Activated CD8-positive, alpha-beta T cell treated with anti-CD3 and anti-CD28 coated beads, Interleukin-2, amount 10 ng/mL, durations not matched to agents 7 days and 5 days (primary cell): ENCODE measurements at places on chromosomes 16 and 17. TPM values are rescaled to one million over a fixed set of nuclear protein-coding genes. Genes with fewer than 3 reads are reported as not detected.

TBC1D3G gene
- not detected for total RNA-seq

TVP23A gene
- not detected for total RNA-seq

KRTAP4-1 gene
- total RNA-seq, result not detected

DNA sequence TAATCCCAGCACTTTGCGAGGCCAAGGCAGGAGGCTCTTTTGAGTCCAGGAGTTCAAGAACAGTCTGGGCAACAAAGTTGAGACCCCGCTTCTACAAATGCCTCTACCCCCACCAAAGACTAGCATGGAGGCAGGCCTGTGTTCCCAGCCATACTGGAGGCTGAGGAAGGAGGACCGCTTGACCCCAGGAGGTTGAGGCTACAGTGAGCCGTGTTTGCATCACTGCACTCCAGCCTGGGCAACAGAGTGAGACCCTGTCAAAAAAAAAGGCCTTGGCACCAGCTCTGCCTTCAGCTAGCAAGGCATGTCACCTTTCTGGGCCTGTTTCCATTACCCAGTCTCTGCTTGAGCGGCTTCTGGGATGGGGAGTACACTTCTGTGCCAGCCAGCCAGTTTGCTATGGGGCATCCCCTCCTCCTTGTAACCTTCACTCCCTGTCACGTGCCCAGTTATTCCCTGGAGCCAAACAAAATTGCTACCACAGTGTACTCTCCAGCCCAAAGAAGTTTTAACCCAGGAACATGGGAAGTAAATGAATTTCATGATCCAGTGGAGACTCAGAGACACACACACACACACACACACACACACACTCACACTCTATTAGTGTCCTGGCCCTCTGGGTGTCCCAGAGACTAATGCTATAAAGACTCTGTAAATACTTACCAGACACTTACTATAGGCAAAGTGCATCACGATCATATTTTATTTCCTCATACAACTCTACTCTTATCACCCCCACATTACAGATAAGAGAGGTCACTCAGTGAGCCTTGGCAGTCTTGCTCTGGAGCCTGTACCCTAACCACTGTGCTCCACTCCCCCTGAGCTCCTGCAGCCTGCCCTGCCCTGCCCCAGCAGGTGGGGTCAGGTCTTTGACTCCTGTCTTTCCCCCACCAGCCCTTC, 2.5 kb downstream of the CISD3 start:
- peaks cover 38% of the 10 kb centered on the region for H3K36me3 ChIP-seq
- DNase-seq, result no peak
- peak overlapping the region; percentile 67 for H3K27ac ChIP-seq
- peak overlapping the region; percentile 90 for H3K4me3 ChIP-seq
- peaks cover 62% of the 10 kb centered on the region for H3K4me1 ChIP-seq
- H3K27me3 ChIP-seq, result no peaks in the 10 kb centered on the region

DNA sequence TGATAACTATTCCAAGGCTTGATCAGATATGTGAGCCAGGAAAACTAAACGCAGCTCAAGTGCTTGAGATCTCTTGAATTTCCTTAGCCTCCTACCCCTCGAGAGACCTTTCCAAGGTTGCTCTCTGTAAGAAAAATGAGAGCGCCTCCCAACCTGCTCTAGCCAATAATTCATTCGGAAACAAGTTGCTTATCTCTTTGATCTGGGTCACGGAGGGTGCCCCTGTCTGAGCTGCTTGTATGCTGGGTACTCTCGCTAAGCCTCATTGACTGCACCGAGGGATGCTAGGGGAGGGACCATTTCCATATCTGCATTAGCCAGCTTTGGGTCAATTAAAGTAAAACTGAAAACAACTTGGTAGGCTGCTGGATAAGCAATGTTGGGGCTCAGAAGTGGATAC, 70.1 kb upstream of the SHISA6 start:
- no peaks in the 10 kb centered on the region for H3K36me3 ChIP-seq
- H3K4me1 ChIP-seq, result no peaks in the 10 kb centered on the region
- DNase-seq, result no peak
- no peak overlapping the region for H3K4me3 ChIP-seq
- H3K27me3 ChIP-seq, result no peaks in the 10 kb centered on the region
- no peak overlapping the region for H3K27ac ChIP-seq

DNA sequence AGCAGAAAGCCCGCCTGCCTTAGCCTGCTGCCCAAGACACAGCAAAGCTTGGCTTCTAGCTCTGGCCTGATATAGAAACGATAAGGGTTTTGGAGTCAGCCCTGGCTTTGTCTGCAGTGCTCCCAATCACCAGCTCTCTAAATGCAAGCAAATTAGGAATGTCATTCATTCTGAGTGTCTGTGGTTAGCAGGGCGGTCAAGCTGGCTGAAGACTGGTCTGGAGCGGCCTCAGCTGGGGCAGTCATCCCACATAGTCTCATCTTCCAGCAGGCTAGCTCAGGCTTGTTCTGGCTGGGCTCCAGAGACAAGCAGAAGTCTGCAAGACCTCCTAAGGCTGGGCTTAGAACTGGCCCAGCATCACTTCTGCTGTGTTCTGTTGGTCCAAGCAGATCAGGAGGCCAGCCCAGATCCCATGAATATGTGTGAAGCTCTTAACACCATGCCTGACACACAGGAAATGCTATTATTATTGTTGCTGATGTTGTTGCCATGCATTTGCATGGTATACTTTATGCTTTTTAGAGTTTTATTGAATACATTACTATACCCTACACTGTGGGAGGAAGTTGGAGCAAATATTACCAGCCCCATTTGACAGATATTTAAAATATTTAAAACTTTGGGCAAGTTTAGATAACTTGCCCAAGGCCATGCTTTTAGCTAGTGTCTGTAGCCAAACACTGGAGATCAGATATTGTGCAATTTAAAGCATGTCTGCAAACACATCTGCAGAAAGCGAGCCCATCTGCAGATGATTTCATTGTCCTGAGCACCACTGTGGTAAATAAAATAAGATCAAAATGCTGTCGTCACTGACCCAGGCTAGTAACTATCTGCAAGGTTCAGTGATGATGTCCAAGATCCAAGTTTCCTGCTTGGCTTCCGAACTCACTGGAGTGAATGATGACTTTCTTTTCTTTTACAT, 24.8 kb downstream of the TMC7 start:
- no peaks in the 10 kb centered on the region for H3K36me3 ChIP-seq
- no peak overlapping the region for H3K4me3 ChIP-seq
- no peaks in the 10 kb centered on the region for H3K4me1 ChIP-seq

DNA sequence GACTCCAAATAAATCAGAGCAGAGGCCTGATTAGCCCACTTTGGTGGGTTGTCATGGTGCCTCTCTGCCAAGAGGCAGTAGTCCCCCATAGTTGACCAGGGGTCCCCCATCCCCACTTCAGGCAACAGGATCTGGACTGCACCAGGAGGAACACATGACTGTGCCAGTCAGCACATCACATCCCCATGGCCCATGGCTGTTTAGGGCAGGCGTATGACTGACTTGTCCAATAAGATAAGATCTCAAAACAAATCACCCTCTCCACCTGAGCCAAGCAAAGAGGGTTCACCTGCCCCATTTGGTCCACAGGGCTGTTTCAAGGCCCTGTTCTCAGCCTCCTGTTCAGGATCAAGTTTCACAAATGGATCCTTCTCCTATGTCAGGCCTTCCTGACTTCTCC, 93.3 kb downstream of the C16orf78 start:
- H3K4me3 ChIP-seq, result no peak overlapping the region
- H3K27me3 ChIP-seq, result peaks cover 4% of the 10 kb centered on the region
- no peak overlapping the region for H3K27ac ChIP-seq
- no peaks in the 10 kb centered on the region for H3K36me3 ChIP-seq
- H3K4me1 ChIP-seq, result peaks cover 35% of the 10 kb centered on the region

DNA sequence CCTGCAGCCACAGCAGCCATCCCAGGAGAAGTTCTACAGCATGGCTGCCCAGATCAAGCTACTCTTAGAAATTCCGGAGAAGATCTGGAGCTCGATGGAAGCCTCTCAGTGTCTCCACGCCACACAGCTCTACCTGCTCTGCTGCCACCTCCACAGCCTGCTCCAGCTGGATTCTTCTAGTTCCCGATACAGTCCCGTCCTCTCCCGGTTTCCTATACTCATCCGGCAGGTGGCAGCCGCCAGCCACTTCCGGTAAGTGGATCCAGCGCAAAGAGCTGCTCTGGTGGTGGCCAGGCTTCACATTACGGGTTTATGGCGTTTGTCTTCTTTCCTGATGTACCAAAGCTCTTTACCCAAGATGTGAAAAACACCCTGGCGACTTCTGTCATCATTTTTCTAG, 3.6 kb downstream of the COG1 start:
- no peak overlapping the region for H3K27ac ChIP-seq
- H3K36me3 ChIP-seq, result peaks cover 52% of the 10 kb centered on the region
- DNase-seq, result no peak
- H3K4me1 ChIP-seq, result peaks cover 17% of the 10 kb centered on the region

DNA sequence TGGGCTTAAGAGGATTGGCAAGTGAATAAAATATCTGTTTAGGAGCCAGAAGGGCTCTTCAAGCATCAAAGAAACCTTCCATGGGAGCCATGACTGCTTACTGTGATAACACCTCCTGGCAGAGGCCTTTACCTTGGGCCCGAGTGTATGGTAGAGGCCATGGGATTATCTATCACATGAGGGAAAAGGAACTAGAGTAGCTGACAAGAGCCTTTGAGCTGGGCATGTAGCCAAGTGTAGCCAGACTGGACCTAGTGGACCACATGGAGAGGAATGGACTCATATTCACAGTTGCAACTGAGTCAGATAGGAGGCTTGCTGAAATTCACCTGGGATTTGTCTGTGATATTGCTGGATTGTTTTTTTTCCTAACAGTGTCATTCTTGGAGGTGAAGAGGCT, 276.0 kb upstream of the ZFHX3 start:
- H3K4me3 ChIP-seq, result no peak overlapping the region
- no peaks in the 10 kb centered on the region for H3K27me3 ChIP-seq
- DNase-seq, result no peak
- no peaks in the 10 kb centered on the region for H3K4me1 ChIP-seq
- H3K27ac ChIP-seq, result no peak overlapping the region

- H3K27ac ChIP-seq, result peak overlapping the region; percentile 57
- peaks cover 50% of the 10 kb centered on the region for H3K4me1 ChIP-seq
- no peak overlapping the region for H3K4me3 ChIP-seq
These were observed 108.2 kb downstream of the RPTOR start for GRCh38 chr17:80652756-80653330.

GRCh38 chr17:55632893-55633292, 89.8 kb downstream of the TMEM100 start:
- no peak overlapping the region for H3K4me3 ChIP-seq
- no peaks in the 10 kb centered on the region for H3K36me3 ChIP-seq
- H3K27me3 ChIP-seq, result peaks cover 14% of the 10 kb centered on the region
- no peak overlapping the region for H3K27ac ChIP-seq
- no peaks in the 10 kb centered on the region for H3K4me1 ChIP-seq
- no peak for DNase-seq

DNA sequence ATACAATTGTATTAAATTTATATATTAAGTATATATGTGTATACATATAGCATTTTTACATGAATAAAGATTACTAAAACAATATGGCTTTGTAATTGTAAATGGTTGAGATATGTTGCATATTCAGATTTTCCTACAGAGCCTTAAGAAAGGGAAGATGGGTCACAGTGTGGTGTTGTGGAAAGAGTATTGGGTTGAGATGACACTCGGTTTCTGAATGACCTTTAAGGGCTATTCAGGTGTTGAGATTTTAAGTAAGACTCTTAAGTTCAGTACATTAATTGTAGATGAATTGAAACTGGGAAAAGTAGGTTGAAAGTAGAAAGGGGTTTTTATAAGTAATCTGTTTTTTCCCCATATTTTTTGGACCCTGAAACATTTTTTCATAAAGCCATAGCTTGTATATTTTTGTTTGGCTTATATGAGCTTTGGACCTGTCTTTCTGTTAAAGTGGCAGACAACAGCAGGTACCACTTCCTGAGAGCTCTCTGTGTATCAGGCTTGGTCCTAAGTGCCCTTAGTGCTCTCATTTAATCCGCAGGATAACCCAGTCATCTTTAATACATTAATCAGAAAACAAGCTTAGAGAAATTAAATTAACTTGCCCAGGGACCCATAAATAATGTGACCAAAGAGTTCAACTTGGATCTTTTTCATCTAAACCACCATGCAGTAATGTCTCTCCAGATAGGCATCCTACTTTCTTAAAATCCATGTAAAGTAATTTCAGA, 48.5 kb upstream of the MRC2 start:
- peaks cover 45% of the 10 kb centered on the region for H3K36me3 ChIP-seq
- no peak for DNase-seq
- no peaks in the 10 kb centered on the region for H3K27me3 ChIP-seq
- H3K27ac ChIP-seq, result no peak overlapping the region

GRCh38 chr17:17527956-17528500, 31.8 kb upstream of the RASD1 start:
- H3K27me3 ChIP-seq, result no peaks in the 10 kb centered on the region
- no peak overlapping the region for H3K4me3 ChIP-seq
- no peak for DNase-seq
- no peaks in the 10 kb centered on the region for H3K36me3 ChIP-seq

GRCh38 chr16:228852-229730, at the start of gene LUC7L:
LUC7L (minus strand) TSS chr16:229449; CDS start chr16:229339, 110 bp downstream.
- peak within 1 kb of the TSS; percentile 91 for H3K27ac ChIP-seq
- peaks cover 24% of the 10 kb centered on the region for H3K36me3 ChIP-seq
- H3K4me1 ChIP-seq, result peaks cover 29% of the 10 kb centered on the region
- DNase-seq, result peak; percentile 91

GRCh38 chr17:36851250-36851649, 86.0 kb upstream of the LHX1 start:
- peaks cover 10% of the 10 kb centered on the region for H3K4me1 ChIP-seq
- H3K27me3 ChIP-seq, result peaks cover 11% of the 10 kb centered on the region
- DNase-seq, result no peak
- H3K4me3 ChIP-seq, result no peak overlapping the region
- H3K27ac ChIP-seq, result no peak overlapping the region

- H3K36me3 ChIP-seq, result peaks cover 61% of the 10 kb centered on the region
- H3K27me3 ChIP-seq, result no peaks in the 10 kb centered on the region
- DNase-seq, result no peak
These were observed 6.6 kb downstream of the IL21R start for GRCh38 chr16:27408602-27409031.

DNA sequence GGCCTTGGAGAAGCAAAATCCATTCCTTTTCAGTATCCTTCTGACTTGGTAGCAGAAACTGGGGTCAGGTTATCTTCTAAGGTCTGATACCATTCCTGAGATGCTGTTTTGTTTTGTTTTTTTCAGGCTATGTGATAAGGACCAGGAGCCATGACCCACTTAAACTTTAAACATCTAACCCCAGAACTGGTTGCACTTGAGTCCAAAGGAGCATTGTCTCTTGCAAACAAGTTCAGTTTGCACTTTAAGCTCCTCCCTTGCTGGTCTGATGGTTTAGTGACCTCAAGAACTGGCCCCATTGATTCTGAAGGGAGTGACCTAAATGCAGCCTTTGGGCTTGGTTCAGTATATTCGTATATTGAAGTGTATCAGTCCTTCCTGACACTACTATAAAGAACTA, 75.2 kb downstream of the ERCC4 start:
- no peak overlapping the region for H3K27ac ChIP-seq
- no peak overlapping the region for H3K4me3 ChIP-seq
- H3K4me1 ChIP-seq, result peaks cover 7% of the 10 kb centered on the region
- H3K27me3 ChIP-seq, result no peaks in the 10 kb centered on the region
- H3K36me3 ChIP-seq, result no peaks in the 10 kb centered on the region

DNA sequence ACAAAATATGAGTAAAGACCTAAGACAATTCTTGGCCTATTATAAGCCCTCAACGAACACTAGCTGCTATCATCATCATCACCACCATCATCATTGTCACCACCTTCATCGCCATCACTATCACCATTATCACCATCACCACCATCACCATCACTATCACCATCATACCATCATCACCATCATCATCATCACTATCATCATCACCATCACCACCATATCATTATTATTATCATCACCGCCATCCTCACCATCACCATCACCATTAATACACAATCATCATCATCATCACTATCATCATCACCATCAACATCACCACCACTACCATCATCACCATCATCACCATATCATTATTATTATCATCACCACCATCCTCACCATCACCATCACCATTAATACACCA, 82.5 kb downstream of the RGS9 start:
- peaks cover 20% of the 10 kb centered on the region for H3K27me3 ChIP-seq
- no peaks in the 10 kb centered on the region for H3K36me3 ChIP-seq
- no peak overlapping the region for H3K4me3 ChIP-seq
- no peak for DNase-seq
- peaks cover 4% of the 10 kb centered on the region for H3K4me1 ChIP-seq
